Omental fat pad (tissue), 4 donors: ENCODE measurements at places on chromosomes 7 and 10. TPM values are rescaled to one million over a fixed set of nuclear protein-coding genes. Genes with fewer than 3 reads are reported as not detected.

PPP3CB gene
- total RNA-seq, result 41.1 TPM

ADAP1 gene
- 17.5 TPM for total RNA-seq

MRLN gene
- total RNA-seq, result not detected

ARHGEF35 gene
- total RNA-seq, result 6.7 TPM

XRCC2 gene
- total RNA-seq, result 0.37 TPM

IL6 gene
- 381 TPM for total RNA-seq

TEX36 gene
- not detected for total RNA-seq

GCK gene
- total RNA-seq, result 3.9 TPM

ACADSB gene
- 12.1 TPM for total RNA-seq

FAM25A gene
- not detected for total RNA-seq

RTKN2 gene
- total RNA-seq, result not detected

NKX2-3 gene
- total RNA-seq, result 0.63 TPM

PRKG1 gene
- total RNA-seq, result 17.1 TPM

LIPK gene
- total RNA-seq, result not detected

CDC14C gene
- total RNA-seq, result not detected

CALML5 gene
- not detected for total RNA-seq

AKR1C2 gene
- total RNA-seq, result 269 TPM

YWHAG gene
- 263 TPM for total RNA-seq

PSPH gene
- 12.0 TPM for total RNA-seq

ERV3-1 gene
- total RNA-seq, result 26.3 TPM

OR2A42 gene
- not detected for total RNA-seq

NRP1 gene
- total RNA-seq, result 72.8 TPM

RAB18 gene
- total RNA-seq, result 46.0 TPM

ZCWPW1 gene
- total RNA-seq, result 3.1 TPM

MUC3A gene
- total RNA-seq, result 0.36 TPM

UTF1 gene
- total RNA-seq, result not detected

CRPPA gene
- total RNA-seq, result 2.5 TPM

PNLIP gene
- total RNA-seq, result not detected

HTR5A gene
- not detected for total RNA-seq

BEND7 gene
- 9.9 TPM for total RNA-seq

ANKRD30A gene
- 0.79 TPM for total RNA-seq

CPXM2 gene
- total RNA-seq, result 19.2 TPM

EFCAB10 gene
- total RNA-seq, result not detected

ARL3 gene
- total RNA-seq, result 6.1 TPM

STARD3NL gene
- total RNA-seq, result 47.9 TPM

SPDYE2B gene
- not detected for total RNA-seq

CAMK2B gene
- 0.48 TPM for total RNA-seq

PSMG3 gene
- total RNA-seq, result 22.0 TPM

AKR1D1 gene
- not detected for total RNA-seq

COMTD1 gene
- 30.6 TPM for total RNA-seq

CASD1 gene
- total RNA-seq, result 34.5 TPM
